ENCODE measurements at places on chromosomes 5 and 9.

DNA sequence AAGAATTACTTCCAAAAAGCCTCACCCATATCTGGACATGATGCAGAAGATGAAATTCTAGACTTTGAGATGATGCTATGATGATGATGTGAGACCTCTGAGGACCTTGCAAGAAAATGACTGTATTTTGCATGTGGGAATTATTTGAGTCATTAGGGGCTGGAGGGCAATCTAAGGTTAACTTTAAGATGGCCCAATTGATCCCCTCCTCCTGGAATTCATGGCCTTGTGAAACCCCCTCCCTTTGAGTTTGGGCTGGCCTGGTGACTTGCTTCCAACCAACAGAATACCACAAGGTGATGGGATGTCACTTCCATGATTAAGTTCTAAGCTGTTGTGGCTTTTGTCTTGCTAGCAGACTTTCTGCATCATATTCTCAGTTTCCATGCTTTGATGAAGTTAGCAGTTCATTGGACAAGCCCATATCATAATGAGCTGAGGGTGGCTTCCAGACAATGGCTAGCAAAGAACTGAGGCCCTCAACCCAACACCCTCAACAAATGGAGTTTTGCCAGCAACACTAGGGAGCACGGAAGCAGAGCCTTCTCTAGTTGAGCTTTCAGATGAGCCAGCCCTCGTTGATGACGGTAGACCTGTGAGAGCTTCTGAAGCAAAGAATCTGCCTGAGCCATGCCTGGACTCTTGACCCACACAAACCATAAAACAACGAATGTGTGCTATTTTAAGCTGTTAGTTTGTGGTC lies 7.4 kb upstream of the AMACR start:
- DNase-seq: no peak

GRCh38 chr5:72108202-72109061 lies 1.2 kb downstream of the MAP1B start:
- no peak for DNase-seq

- no peak for DNase-seq
Measured at GRCh38 chr9:33177086-33177485, 9.9 kb upstream of the B4GALT1 start.

- no peak for DNase-seq
Measured at GRCh38 chr5:64180661-64181343, 15.2 kb downstream of the RNF180 start.

DNA sequence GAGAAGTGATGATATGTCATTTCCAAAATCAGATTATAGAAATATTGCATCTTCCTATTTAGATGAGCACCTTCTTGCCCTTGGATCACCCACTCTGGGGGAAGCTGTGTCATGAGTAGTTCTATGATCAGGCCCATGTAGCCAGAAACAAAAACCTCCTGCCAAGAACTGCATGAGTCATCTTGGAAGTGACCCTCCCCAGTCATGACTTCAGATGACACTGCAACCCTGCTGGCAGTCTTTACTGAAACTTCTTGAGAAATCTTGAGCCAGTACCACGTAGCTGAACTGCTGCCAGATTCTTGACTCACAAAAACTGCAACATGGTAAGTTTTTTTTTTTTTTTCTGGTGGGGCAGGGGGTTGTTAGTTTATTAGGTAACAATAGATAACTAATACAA lies 439.6 kb upstream of the PTGER4 start:
- peak; percentile 7 for DNase-seq

GRCh38 chr5:81838307-81838906 lies 87.5 kb upstream of the SSBP2 start:
- no peak for DNase-seq

DNA sequence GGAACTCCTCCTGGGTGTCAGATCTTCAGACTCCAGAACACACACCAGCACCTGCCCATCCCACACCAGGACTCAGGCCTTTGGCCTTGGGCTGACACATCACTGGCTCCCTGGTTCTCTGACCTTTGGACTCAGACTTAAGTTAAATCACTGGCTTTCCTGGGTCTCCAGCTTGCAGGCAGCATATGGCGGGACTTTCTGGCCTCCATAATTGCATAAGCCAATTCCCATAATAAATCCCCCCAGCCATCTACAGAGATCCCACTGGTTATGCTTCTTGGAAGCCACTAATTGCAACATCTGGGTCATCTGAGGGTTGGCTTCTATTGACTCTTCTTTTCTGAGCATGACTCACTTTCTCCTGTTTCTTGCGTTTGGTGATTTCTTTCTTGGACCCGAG lies 80.3 kb upstream of the SARDH start:
- DNase-seq: no peak

- DNase-seq: no peak
Measured at GRCh38 chr5:126883564-126884245, 106.8 kb downstream of the LMNB1 start.

GRCh38 chr9:13555516-13555915 lies 276.0 kb upstream of the MPDZ start:
- no peak for DNase-seq
